ENCODE measurements at places on chromosomes 2 and 18.

DNA sequence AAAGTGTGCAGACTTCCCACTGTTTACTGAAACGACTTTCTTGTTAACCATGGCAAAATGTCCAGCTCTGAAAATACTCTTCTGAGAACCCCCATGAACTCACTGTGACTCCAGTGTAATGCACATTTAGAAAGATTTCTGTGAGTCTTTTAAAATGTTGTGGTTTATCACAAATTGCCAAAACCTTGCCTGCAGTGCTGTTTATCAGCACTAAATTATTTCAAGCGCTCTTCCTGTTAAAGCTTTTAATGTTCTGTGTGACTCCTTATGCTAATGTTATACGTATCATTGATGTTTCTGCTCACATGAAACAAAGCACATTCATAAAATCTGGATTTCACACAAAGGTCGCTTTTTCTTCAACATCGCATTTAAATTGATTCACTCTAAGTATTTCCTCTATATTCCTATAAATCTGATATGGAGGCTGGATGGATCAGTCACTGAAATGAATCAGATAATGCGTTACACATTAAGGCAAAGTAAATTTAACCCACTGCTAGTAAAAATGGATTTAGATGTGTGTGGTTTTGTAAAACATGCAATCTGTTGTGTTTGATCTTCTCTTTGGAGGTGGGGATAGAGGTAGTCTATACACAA lies 521.2 kb downstream of the NYAP2 start:
- no peak for DNase-seq

DNA sequence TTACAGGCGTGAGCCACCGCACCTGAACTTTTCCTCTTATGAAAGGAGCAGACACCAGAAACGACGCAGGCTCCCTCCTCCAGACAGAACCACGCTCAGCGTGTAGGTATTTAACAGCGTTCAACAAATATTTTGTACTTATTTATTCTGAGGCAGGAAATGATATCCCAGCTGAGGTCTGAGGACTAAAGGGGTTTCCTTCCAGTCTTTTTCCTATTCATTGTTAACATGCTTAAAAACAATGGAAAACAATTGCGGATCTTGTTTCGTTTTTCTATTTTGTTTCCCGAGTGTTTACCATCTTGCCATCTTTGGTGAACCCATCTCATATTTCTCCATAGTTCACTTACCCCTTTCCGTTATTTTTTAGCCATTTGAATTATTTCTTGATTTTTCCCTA lies 43.7 kb upstream of the FOSL2 start:
- no peak for DNase-seq

GRCh38 chr2:48251437-48252148 lies 278.4 kb upstream of the STON1 start:
- DNase-seq = peak; percentile 27

- DNase-seq = no peak
These were observed 40.3 kb downstream of the PDIA6 start for GRCh38 chr2:10772201-10772867.

DNA sequence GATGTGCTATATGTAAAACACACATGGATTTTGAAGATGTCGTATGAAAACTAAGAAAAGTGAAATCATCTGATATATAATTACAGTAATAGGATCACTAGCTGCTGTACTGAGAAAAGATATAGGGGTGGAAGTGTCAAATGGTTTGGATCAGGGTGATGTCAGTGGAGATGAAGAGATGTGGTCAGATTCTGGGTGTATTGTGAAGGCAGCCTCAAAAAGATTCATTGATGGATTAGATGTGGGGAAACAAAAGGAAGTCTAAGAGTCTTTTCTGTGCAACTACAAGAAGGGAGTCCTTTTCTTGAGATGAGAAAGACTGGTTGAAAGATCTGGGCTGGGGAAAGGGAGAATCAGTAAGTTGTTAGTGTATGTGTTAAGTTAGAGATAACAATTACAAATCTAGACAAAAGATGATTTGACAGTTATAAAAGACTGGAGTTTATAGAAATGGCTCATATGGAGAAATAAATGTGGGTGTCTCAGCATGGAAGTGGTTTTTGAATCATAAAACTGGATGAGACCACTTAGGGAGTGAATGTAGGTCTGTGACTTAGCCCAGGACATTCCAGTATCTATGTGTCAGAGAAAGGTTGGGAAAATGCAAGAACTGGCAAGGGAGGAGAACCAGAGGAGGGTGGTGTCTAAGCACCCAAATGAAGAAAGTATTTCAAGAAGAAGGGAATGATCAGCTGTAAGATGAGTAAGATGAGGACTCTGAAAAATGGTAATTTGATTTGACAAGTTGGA lies 347.4 kb downstream of the PARD3B start:
- no peak for DNase-seq

- no peak for DNase-seq
These were observed 114.2 kb upstream of the SULT1C3 start for GRCh38 chr2:108125581-108125980.

GRCh38 chr2:204732019-204732418 lies 186.7 kb downstream of the PARD3B start:
- no peak for DNase-seq

DNA sequence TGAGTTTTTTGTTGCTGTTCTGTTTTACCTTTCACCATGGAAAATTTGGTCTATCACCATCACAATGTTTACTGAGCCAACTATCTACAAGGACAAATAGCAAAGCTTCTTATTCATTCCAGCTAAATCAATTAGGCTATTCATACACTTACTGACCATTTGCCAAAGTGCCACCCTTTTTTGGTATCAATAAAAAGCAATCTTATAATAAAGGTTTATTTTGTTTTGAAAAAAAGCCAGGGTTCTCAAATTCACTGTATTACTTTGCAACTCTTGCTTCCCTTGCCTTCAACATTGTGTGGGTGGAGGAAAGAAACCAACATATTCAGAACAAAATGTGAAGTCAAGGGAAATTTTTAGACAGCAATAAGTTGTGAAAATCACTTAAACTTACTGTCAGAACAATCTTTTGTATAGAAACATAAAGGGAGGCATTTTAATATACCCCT lies 15.3 kb downstream of the PELI1 start:
- no peak for DNase-seq

GRCh38 chr2:85674417-85674816 lies 6.4 kb upstream of the SFTPB start:
- DNase-seq = no peak

DNA sequence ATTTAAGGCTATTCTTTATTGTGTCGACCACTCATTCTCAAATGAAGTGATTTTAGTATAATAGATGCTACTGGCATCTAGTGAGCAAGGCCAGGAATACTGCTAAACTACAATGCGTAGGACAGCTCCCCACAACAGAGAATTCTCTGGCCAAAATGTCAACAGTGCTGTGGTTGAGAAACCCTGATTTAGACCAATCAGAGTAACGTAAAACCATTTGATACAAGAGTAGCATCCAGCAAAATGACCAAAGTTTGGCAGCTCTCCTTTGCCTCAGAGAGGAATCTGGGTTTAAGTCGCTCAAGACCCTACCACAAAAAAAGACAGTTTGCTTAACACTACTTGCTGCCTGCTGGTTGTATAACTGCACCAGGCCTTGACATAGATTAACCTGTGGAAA lies 37.0 kb upstream of the TTN start:
- no peak for DNase-seq

DNA sequence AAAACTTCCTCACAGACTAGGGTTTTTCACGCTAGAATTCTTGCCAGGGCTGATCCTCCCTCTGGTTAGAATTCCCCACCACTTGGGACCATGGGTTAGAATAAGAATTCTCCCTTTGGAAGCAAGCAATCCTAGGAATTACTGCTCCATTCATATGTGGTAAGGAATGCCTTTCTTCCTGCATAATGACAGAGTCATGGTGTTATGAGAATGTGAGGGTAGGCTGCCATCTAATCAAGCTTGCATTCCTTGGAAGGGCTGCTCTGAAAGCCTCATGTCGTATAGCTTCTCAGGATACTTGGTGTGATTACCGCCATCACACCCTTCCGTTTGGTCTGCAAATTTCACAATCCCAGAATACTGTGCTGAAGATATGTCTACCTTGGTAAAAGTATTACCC lies 1282.4 kb upstream of the PIK3C3 start:
- DNase-seq = no peak

DNA sequence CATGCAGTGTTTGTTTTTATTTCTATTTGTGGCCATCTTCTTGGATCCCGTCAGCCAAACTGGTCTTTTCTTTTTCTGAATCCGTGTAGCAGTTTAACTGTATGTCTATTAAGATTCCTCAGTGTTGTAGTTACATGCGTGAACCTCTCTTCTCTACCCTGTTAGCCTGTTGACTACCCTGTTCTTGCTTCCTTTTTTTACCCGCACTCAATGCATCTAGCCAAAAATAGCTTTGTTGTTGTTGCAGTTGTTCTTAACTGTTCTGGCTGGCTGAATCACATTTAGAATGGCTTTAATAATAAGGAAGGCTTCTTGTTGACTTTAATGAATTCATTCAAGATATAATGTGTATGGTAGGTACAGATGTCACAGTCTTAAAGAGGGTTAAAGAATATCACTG lies 137.1 kb downstream of the LCLAT1 start:
- no peak for DNase-seq

GRCh38 chr2:118310681-118311429 lies 222.6 kb downstream of the INSIG2 start:
- no peak for DNase-seq

DNA sequence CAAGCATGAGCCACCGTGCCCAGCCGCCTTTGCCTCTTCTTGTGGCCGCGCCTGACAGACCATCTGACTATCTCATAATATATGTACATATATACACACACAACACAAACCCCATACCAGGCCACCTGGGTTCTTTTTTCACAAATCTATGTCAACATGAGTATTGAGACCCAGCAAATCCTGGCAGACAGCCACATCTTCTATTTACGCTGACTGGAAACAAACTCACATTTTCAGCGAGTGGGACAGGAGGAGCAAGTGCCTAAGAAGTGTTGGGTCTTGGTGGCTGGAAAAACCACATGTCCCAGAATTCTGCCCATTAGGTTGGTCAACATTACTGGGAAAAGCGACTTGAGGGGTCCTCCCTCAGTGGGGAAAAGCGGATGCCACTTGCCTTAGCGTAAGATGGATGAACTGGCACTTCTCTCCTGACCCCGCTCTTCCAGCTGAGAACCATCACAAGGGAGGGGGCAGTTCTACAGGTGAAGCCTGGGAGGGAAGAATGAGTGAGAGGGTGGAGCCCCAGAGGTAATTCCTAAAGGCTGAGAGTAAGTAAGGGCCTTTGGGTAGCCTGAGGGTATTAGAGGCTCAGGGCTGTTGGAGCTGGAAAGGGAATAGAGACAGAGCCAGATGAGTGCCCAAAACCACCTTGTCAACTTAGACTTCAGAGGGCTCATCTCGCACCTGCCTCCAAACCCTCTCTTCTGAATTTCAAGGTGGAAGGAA lies 1.9 kb downstream of the SCYGR3 start:
- DNase-seq = no peak

GRCh38 chr2:220696280-220696669 lies 875.8 kb downstream of the EPHA4 start:
- DNase-seq = no peak

DNA sequence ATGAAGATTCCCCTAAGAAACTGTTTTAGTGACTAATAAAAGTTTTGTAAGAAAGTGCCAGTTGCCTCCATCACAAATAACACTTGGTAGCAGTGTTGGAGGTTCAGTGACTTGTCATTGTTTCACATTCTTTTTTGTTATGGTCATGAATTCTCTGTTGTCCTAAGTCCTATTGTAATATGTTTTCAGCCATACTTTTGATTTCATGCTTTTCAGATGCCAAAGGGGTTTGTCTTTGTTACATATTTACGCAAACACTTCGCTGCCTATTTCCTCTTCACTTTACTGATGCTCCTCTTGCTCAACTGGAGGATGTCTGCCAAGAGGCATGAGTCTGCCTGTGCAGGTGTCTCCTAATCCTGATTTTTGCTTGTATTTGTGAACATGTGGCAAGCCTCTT lies 66.6 kb downstream of the PHLPP1 start:
- DNase-seq = no peak

DNA sequence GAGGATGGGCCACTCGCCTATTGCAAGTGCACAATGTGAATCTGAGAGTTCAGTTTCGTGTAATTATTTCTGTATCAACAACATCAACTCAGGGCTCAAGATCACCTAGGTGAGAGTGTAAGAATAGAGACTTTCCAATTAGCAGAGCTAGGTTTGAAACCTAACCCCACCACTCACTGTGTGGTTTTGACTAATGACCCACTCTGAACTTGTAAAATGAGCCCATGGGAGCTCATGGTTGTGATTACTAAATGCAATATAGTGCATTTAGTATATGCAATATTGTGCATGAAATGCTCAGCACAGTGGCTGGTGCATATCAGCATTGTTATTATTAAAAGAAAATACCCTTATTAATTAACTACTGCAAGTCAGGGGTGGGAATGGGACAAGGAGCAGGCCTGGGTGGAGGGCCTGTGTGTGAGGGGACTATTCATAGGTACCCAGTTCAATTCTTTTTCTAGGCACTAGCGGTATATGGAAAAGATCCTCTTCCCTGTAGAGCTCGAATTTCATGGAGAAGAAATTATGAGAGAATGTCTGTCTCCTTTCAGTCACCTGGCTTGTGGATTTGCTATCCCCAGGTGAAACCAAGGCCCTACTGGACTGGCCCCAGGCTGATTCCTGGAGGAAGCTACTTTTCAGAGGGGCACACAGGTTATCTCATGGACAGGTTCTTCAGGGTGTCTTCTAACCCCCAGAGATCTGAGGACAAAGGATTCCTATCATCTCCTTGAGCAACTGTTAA lies 169.5 kb downstream of the GFPT1 start:
- no peak for DNase-seq

DNA sequence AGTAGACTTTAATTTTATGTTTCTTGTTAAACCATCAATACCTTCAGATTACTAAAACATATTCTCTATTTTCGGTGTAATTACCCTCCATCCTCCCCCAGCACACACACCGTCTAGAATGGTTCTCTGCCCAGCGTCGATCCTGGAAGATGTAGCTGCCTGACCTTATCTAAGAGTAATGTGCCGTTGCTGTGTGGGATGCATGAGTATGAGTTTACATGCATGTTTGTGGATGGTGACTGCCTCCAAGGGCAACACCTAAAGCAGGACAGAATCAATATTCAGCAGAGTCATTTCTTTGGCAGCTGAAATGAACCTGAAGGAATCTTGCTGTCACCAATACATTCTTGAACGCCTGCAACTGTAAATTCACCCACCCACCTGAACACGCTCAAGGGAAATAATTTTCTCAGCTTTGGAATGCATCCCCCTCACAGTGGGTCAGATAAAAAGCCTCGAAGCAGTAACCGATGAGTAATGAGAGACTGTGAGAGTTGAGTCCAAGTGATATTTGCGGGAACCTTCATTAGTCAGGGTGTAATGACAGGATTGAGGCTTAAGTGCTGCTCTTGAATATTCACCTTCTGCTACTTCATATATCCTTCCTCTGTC lies 155.8 kb upstream of the RND3 start:
- DNase-seq = no peak

DNA sequence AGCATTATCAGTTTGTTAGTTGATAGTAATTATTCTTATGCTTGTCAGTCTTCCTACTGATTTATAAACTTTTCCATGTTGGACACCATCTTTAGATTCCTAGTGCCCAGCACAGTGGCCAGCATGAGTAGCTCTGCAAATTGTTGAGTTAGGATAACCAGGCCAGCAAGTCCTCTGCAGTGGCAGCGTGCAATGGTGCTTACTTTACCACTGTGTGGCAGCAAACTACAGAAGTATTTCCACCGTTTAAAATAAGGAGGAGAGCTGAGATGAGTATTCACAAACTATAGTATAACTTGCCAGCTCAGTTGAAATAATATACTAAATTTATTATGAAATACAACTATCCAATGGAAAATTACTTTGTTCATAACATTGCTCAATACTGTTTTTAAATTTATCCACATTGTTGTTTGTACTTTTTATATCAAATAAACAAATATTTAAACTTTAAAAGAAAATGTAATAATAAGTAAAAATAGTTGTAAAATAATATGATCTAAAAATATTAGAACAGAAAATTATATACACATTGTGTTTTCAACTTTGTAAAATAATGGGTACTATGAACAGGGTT lies 9.3 kb upstream of the THADA start:
- peak; percentile 69 for DNase-seq
